ENCODE measurements at places on chromosomes 2 and 18. TPM values are rescaled to one million over a fixed set of nuclear protein-coding genes. Genes with fewer than 3 reads are reported as not detected.
A peak's percentile ranks its signal among the peaks of the same experiment; 100 is the strongest.

GRCh38 chr2:16203069-16203468, 262.7 kb downstream of the MYCN start:
- DNase-seq = no peak

DNA sequence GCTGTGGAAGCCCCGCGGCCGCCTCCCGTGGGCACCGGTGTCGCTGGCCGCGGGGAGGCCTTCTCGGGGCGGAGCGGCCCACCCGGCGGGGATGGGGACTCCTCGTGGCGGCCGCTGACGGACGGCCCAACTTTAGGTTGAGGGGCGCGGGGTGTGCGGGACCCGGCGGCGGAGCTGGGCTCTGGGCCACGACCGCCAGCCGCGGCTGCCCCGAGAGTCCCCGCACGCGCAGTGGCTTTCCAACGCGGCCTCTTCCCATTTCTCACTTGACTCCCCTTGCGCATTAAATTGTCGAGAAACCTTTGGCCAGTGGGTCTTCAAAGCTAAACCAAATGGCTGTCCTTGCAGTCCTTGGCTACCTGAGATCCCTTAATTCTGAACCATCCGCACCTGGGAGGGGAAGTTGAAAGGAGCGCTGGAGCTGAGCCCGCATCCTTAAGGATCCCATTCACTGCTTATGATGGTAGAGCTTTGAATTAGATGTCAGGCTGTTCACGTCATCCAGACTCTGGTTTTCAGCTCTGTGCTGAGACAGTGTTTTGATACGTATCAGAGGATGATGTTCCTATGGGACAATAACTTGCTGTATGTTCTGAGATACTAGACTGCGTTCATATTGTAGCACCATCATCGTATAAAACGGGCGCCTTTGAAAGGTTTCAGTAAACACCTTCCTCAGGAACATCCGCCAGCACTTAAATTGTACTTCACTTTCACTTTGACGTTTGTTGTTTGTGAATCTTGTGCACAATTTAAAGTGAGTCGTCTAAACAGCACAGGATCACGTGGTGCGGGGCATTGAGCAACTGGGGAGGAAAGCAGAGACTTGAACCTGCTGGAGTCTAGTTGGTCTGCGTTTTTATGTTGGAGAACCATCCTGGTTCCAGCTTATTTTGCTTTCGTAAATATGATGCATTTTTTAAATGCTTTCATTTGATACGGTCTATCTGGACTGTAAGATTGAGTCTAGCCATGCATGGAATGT, 874 bp downstream of the CLIP4 start:
- DNase-seq = peak; percentile 61

- DNase-seq = no peak
These were observed 195.1 kb downstream of the ACKR3 start for GRCh38 chr2:236764716-236765115.

Gene CCDC141
- total RNA-seq = 5.6 TPM

DNA sequence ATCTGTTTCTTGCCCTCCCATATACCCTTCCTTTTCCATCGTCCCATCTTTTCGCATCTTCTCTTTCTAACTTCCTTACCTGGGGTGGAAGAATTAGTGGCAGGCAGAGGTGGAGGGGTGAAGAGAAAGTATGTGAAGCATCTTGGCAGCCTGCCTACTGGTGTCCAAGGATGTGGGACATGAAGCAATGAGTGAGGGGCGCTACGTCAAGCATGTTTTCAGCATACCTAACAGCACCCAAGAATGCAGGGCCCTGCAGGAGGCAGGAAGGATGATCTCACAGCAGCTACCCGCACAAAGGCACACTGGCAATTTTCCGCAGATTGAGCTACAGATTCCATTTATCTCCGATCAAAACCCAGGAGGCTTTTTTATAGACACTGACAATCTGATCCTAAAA, 42.2 kb downstream of the METTL4 start:
- no peak for DNase-seq

Gene MYCN
- total RNA-seq = not detected

Gene TNS1
- 1.4 TPM for total RNA-seq

DNA sequence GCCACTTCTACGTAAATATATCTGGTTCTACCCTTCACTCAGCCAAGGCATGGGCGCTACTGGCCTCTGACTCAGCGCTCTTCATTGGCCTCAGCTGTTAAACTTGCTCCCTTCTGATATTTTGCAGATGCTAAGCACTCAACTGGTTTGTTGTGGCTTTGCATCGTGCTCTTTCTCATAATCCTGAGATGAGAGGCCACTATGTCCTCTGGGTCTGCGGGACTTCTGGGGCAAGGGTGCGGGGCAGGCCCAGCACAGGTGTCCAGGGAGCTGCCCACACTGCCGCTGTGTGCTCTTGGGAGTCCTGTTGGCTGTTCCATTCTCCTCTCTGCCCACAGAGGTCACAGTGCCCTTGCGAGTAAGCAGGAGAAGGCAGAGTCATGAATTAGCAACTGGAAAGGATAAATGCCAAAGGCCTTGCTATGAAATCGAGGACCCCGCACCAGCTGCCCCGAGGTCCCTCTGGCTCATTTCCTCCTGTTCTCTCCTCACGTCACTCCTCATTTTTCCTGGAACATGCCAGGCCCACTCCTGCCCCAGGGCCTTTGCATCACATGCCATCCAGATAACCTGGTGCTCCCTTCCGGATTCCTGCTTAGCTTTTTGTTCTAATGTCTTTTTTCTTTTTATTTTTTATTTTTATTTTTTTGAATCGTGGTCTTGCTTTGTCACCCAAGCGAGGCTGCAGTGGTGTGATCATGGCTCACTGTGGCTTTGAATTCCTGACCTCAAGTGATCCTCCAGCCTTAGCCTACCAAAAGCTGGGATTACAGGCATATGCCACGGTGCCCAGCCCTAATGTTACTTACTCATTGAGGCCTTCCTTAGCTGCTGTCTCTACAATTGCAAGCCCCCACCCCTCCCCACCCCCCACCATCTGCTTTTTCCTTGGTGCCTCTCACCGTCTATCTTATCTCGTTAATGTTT, 34.9 kb upstream of the MAT2A start:
- DNase-seq = no peak

Gene DBI
- total RNA-seq = 162 TPM

DNA sequence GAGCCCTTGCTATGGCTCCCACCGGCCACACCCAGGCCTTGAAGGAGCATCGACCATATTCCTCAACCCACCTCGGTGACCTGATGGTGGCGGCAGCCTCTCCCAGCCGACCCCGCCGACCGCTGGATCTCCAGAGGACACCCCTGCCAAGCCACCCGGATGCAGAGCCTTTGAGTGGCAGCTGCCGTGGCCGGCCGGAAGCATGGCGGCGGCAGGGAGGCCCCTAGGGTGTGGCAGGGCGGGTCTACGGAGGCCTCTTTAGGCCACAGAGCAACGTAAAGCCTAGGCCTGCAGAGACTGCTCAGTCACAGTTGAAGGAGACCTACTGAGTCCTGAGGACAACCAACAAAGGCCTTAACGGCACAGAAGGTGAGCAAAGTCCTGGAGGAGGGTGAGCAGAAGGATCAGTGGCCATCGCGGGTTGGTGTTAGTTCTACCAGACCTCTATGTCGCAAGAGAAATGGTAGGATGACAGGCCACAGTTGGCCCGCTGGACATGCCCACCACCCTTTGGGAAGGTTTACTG, 50.4 kb upstream of the TMEM247 start:
- no peak for DNase-seq

- DNase-seq = peak; percentile 60
These were observed 1.2 kb downstream of the MEX3C start for GRCh38 chr18:51196118-51196810.

Gene STON1
- 0.62 TPM for total RNA-seq

Gene SLC23A3
- total RNA-seq = 0.92 TPM
